Caki2 (cell line): ENCODE measurements at places on chromosomes 3 and 15. TPM values are rescaled to one million over a fixed set of nuclear protein-coding genes. Genes with fewer than 3 reads are reported as not detected.

DNA sequence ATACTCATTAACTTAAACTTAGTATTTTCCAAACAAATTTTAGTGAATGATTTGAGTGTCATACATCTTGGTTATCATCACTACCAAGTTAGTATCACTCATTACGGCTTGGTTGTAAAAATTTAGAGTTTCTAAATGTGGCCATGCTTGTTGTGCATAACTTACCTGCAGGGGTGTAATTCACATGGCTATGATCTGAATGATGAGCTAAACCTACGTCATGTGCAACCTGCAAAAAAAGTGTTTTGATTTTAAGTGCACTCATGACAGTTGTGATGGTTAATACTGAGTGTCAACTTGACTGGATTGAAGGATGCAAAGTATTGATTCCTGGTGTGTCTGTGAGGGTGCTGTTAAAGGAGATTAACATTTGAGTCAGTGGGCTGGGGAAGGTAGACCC, 17.6 kb upstream of the CLDN16 start:
- DNase-seq, result no peak

DNA sequence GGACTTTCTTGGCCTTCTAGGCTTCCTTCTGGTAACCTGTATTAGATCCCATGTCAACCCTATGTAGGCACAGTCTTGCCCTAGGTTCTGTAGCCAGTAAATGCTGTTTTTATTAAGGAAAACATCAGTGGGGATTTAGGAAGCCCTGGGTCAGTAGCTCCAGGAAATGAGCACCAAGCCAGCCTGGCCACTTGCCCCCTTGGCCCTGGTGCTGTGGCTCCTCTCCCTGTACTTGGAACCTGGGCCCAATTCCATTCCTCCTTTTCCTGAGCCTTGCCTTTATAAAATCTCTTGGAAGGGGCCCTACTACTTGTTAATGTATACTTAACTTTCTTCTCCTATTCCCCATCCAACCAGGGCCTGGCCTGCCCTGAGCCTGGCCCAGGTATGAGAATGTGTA, 243.8 kb upstream of the TPRG1 start:
- DNase-seq, result no peak

- no peak for DNase-seq
Observed at GRCh38 chr3:122773944-122774509, 19.6 kb downstream of the HSPBAP1 start.

GOLGA8R gene
- 0.57 and 0.90 TPM in 2 replicates for total RNA-seq

- no peak for DNase-seq
Observed at GRCh38 chr3:183695569-183696364, 1.8 kb upstream of the YEATS2 start.

DNA sequence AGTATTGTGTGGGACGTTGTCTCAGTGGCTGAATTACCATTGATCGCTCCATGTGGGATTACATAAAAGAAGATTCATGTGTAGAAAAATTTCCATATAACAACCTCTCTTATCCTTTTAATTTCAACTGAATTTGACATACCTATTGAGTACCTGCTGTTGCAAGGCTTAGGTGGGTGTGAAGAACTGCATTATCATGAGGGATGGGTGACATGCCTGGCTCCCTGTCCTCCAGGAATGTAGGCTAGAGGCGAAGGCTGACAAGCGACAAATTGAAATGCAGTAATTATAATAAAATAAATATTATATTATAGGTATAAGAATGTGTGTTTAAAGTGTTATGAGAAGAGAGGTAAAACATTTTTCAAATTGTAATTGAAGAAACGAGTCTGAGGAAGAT, 52.7 kb upstream of the SPESP1 start:
- no peak for DNase-seq

DNA sequence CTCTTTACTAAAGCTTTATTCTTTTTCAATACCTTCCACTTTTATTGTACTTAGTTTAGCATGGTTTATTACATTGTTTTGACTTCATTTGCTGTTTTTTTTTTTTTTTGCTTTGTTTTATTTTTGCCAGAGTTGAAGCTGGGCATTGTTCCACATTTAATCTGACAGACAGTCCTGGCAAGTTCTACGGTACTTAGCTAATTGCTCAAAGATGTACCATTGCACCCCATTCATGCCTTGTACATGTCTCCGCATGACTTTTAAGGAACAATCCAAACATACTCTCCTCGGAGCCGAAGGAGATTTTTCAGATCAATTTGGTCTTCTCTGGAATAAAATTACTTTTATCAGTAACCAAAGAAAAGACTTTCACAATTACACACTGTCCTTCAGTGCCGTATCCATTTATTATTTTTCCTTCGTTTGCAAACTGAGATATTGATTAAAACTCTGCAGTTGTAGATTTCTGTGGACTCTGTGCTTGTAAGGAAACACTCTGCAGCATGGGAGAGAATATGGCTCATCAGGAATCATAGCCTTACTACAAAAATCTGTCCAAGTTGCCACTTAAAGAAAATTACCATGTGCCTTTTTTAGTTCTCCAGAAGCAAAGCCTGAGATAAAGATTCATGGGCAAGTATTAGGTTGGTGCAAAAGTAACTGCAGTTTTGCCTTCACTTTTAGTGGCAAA, 952.0 kb downstream of the AGBL1 start:
- no peak for DNase-seq

CFAP92 gene
- 1.2 TPM in 1 of 2 replicates, not detected in the other for total RNA-seq

DNA sequence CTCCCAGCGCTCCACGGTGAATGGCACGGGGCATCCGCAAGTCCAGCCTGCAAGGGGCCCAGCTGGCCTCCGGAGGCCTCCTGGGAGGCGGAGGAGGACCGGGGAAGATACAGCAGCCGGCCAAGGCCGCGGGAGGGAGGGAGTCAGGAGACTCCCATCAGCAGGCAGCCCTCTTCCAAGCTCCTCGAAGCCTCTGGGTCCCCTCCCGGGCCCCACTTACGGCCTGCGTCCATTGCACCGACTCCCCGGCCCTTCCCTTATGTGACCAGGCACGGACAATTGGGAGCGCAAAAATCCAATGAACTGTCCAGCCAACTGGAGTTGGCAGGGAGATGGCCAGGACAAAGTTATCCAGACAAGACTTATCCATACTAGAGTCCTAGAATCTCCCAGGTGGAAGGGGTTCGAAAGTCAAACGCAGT, 668 bp downstream of the MFGE8 start:
- peak; percentile 53 for DNase-seq

GRCh38 chr15:100918034-100918689, 995 bp upstream of the LRRK1 start:
- peak; percentile 79 for DNase-seq

- no peak for DNase-seq
Observed at GRCh38 chr15:92079047-92079446, 225.5 kb downstream of the SLCO3A1 start.

CLDN1 gene
- 129 and 151 TPM in 2 replicates for total RNA-seq

SLC9C1 gene
- total RNA-seq, result not detected in 2 replicates

STRIT1 gene
- total RNA-seq, result not detected in 2 replicates

ALAS1 gene
- total RNA-seq, result 40.1 and 49.4 TPM in 2 replicates

GOLGA8G gene
- total RNA-seq, result not detected in 2 replicates

SPATA12 gene
- total RNA-seq, result 0.43 and 1.0 TPM in 2 replicates

DNA sequence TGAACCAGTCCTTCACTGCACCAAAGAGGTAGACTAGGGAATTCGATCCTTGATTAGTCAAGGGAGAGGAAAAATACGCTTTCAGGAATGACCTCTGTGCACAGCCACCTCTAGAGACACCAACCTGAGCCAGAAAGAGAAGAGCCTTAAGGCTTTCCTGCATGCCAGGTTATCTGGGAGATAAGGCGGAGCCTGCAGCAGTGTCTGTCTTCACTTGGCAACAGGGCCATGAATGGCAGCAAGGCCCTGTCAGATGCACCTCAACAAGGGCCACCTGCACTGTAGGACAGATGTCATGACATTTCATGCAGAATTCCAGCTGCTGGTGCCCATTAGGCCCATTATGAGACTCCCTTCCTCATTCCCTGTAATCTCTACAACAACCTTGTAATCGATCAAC, 88.1 kb downstream of the MEX3B start:
- no peak for DNase-seq

DNA sequence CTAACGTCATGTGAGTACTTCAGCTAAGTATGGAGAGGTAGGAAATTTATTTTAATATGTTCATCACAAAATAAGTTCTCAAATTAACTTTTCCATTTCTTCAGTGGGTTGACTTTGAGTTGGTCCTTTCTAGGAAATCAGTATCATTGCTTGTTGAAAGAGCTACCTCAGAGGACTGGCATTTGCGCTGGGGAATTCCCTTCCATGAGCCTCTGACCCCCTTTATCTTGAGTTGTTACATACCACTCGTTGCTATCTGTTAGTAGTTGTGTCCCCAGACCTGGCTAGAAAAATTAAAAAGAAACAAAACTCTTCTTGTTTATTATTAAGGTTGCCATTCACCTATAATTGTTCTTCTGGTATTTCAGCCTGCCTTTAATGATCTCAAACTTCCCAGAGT, 96.8 kb upstream of the ROBO2 start:
- DNase-seq, result no peak

DNA sequence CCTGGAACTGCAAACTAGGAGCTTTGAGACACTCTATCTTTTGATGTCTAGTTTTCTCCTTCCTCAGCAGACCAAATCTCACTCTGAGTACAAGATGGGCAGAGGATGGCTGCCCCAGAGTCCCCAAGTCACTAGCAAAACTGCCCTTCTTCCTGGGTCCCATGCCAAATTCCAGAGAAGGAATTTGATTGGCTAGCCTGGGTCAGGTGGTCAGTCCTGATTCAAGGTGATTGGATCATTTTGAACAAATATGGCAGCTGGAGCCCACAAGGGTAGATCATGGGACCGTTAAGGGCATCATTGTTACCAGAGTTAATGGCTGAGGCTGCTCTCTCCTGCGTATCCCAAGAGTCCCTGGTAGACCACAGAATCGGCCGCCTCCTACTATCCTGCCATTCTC, 21.7 kb downstream of the SLC6A1 start:
- DNase-seq, result no peak

DNA sequence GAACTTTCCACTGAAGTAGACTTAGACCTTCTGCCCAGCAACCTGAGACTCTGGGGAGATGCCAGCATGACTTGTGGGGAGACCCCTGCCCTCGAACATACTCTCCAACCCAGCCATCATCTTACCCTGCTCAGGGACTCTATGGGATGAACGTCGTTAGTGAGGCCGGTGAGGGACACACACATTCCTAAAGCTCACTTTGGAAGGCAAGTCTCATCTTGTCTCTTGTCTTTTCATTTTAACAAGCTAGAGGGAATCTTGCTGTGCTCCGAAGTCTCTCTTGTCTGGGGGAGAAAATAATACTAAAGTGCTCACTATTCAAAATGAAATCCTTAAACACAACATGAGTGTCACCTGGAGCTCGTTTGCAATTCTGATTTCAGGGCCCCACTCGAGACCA, 239.5 kb upstream of the HES1 start:
- no peak for DNase-seq

KIF23 gene
- 20.6 and 25.1 TPM in 2 replicates for total RNA-seq

COMMD2 gene
- 36.9 and 48.0 TPM in 2 replicates for total RNA-seq

GRCh38 chr15:96273317-96274086, 57.0 kb upstream of the NR2F2 start:
- peak; percentile 98 for DNase-seq

- no peak for DNase-seq
Observed at GRCh38 chr3:181739628-181740027, 27.9 kb downstream of the SOX2 start.

DNA sequence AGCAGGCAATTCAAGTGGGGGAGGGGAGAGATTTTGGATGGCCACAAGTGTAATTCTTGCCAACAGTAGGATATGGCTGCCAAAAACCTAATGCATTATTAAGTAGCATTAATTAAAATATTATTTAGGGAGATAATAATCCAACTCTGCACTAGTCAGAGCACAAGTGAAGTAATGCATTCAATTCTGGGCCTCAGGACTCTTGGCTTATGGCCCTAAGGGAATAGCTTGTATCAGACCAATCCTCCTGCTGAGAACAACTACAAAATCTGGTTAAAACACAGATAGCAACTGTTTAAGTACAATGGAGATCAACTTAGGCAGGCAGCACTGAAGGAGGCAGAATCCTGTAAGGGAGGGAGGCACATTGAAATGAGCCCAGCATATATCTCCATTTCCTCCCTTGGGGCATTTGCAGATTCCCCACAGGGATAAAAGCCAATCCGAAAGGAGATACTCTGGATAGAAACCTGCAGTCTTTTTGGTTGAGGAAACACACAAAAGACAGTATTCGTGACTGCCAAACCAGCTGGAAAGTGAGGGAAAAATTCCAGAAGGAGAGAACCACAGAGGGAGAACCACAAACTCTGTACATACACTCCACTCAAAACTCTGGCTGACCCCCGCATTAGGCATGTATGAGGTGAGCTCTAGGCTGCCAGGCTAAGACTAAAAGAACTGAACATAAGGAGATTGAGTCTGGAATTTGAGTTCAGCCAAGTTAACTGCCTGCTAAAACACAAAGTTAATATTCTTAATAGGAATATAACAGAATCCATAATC, 57.4 kb downstream of the ETFA start:
- no peak for DNase-seq

DNA sequence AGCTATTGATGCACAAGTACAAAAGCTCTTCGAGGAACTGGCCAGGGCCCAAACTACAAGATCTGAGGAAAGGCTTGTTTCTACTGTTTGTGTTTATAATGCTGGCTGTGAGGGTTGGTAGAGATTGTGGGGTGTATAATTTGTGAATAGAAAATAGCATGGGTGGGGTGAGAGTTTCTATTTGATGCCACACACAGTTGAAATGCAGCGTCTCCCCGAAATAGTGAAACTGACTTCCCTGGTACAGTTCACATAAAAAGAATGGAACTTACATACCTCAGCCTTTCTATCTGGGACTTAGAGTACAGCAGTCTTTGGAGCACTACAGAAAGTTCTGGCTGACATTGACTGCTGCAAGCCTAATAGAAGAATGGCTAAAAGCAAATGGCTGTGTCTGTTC, 91.3 kb downstream of the DTWD1 start:
- no peak for DNase-seq

- peak; percentile 62 for DNase-seq
Observed at GRCh38 chr15:96328181-96328876, 2.2 kb upstream of the NR2F2 start.

- no peak for DNase-seq
Observed at GRCh38 chr15:39667382-39668127, 86.7 kb downstream of the THBS1 start.

DNA sequence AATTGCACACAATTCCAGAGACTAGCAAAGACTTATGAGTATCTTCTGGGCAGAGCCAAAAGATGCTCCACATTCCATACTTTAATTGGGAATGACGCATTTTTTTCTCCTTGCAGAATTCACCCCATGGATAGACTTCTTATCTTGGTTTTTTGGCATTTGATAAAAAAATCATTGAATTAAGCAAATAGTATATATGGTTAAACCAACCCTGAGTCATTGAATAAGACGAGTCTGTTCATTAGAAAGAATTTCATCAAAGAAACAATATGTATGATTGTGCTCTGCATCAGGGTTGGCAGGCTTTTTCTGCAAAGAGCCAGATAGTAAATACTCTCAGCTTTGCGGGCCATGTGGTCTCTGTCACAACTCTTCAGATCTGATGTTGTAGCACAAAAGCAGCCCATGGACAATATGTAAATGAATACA, 9.2 kb upstream of the PDZRN3 start:
- DNase-seq, result no peak

DNA sequence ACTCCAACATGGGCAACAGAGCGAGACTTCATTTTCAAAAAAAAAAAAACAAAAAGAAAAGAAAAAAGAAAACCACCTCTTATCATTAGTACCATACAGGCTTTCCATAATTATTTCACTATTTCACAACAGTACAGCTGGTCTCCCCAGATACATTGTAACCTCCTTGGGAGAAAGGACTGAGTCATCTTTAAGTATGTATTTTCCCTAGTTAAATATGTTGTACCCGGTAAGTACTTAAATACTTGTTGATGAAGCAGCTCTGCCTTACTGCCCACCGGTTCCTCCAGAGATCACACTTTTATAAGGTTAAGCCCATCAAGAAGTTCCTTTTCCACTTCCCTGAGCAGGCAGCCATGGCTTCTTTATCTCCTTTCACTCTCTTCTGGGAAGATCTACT, 789.5 kb upstream of the CFAP20DC start:
- no peak for DNase-seq

ATP13A5 gene
- total RNA-seq, result not detected in 2 replicates
